ENCODE measurements at places on chromosomes 4 and X. TPM values are rescaled to one million over a fixed set of nuclear protein-coding genes. Genes with fewer than 3 reads are reported as not detected.

Gene FATE1
- not detected for total RNA-seq

- no peak for DNase-seq
These were observed 516.2 kb upstream of the GALNT7 start for GRCh38 chr4:172652369-172652768.

DNA sequence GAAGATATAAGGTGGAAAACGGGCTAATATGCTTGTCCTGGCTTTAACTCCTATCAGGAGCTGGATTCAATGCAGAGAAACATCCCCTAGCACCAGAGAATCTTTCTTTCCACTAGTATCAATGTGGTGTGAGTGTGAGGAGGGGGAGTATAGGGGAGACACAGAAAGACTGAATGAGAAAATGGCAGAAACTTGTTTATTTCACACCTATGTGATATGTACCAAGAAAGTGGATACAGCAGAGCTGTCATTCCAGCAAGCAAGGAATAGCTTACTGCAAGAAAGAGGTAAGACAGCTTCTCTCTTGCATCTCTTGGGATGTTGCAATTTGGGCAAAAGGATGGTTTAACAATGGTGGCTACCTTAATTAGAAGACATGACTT is 105.6 kb downstream of the LNX1 start:
- DNase-seq, result no peak

GRCh38 chrX:136577552-136577951 is 45.5 kb downstream of the VGLL1 start:
- peak; percentile 15 for DNase-seq

- no peak for DNase-seq
These were observed 69.8 kb downstream of the ZNF182 start for GRCh38 chrX:47933946-47934345.

Gene NMU
- 701 TPM for total RNA-seq

DNA sequence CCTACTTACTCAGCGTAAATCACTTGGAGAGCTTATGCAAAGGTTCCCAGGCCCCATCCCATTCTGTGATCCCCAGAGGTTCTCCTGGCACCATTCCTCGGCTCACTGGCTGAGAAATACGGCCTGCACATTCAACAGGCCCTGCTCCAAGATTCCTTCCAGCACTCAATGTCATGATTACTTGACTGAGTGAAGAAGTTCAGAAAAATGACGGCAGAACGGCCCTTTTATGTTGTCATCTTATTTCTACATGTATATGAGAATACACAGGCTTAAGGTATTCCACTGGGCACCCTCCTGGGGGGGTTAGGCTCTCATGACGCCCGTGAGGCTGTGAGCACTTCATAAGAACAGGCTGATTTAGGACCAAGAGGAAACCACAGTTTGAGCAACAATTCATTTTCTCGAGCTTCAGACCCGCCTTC is 190.6 kb downstream of the NSUN7 start:
- no peak for DNase-seq

Gene NWD2
- not detected for total RNA-seq

Gene CDKL5
- total RNA-seq, result 0.16 TPM

DNA sequence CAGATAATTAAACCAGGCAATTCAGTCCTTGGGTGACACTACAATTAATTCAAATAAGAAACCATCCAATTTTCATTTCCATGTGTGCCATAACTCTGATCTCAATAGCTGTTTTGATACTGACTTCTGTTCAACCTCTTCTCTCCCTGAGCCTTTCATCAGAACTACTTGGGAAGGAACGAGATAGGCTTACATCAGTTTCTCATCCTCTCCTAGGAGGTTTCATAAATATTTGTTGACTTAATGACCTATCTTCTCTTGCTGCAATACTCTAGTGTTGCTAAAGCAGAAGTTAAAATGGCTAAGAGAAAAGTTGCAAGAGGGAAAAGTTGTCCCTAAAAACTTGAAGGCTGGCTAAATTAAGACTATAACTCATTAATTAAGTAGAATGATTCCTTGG is 41.8 kb downstream of the PRKG2 start:
- DNase-seq, result no peak

DNA sequence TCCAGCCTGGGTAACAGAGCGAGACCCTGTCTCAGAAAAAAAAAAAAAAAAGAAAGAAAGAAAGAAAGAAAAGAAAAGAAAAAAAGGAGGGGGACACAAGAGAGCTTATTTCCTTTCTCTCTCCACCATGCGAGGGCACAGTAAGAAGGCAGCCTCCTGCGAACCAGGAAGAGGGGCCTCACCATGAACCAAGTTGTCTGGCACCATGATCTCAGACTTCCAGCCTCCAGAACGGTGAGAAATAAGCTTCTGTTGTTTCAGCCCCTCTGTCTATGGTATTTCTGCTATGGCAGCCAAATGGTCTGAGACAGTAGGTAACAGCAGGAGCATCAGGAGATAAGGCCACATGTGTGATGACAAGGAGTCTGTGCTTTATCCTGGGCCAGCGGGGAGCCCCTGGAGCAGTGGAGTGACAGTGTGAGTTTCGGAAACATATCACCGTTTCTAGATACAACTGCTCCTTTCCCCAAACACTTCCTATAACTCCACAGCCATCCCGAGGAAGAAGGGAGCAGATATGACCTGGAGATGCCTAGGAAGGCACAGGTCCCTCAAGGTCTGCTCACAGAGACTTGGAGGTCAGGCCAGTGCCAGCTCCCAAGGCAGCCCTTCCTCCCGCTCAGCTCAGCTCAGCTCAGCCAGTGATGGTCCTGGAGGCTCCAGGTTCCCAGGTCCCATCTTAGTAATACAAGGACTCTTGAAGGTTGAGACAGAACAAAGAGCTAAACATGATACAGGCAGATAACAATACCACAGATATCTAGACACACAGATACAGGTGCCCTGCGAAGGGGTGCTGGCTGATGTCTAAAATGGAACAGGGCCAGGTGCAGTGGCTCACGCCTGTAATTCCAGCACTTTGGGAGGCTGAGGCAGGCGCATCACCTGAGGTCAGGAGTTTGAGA is 17.7 kb downstream of the JAKMIP1 start:
- no peak for DNase-seq

Gene SLC49A3
- 0.29 TPM for total RNA-seq

Gene ZRSR2
- 6.3 TPM for total RNA-seq

DNA sequence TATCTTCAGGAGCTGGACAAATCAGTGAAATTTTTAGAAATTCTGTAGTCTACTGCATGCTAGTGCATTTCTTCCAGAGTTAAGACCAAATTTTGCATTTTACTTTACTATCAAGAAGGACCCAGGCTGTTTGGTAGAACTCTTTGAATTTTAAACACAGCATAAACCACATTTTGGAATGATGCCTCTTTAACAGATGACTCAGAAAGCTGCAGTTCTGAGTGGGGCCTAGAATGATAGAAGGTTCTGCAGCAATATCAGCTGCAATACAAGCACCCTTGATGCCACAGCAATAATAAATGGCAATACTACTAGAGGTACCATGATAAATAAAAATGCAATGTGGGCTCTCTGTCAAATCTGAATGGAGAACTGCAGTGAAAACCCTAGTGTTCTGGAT is 198.7 kb downstream of the TMA16 start:
- no peak for DNase-seq

DNA sequence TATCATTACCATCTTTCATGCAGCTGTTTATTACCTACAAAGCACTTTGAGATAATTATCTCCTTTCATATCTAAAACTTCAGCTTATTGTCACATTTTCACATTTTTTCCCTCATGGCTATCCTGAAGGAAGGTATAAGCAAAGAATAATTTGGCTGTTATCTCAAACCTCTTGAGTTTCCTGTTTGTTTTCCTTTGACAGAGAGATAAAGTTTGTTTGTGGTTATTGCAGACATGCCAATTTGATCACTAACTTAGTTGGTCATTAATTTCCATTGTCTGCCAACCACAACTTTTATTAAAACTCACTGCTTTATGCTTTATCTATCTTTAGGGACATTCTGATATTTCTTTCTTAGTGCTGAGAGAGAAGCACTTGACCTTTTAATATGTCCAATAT is 89.8 kb upstream of the SPANXB1 start:
- no peak for DNase-seq

Gene SPOCK3
- not detected for total RNA-seq

- no peak for DNase-seq
These were observed 76.2 kb upstream of the PLAC1 start for GRCh38 chrX:134734466-134734952.

GRCh38 chrX:120749141-120749846 is 119.4 kb upstream of the C1GALT1C1 start:
- DNase-seq, result no peak

DNA sequence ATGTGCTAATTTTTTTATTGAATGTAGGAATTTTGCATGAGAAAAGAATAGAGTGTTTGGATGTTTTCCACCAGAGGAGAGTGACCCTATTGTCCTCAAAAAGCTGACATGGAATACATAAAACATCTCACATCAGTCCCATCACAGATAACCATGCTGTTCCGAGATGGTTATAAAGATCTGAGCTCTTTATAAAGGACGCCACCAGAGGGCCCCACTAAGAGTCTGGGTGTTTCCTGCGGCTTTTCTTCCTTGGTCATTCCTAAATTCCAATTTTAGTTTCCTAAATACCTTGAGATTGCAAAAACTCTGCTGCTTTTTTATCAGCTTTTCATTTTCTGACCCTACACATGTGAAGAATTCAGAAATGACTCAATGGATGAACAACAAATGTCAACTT is 504.5 kb upstream of the FRG1 start:
- DNase-seq, result no peak

GRCh38 chr4:181416966-181417365 is 826.2 kb upstream of the TENM3 start:
- DNase-seq, result no peak

Gene ARHGAP6
- 55.0 TPM for total RNA-seq

GRCh38 chrX:13968198-13968597 is 61.5 kb downstream of the GEMIN8 start:
- no peak for DNase-seq

DNA sequence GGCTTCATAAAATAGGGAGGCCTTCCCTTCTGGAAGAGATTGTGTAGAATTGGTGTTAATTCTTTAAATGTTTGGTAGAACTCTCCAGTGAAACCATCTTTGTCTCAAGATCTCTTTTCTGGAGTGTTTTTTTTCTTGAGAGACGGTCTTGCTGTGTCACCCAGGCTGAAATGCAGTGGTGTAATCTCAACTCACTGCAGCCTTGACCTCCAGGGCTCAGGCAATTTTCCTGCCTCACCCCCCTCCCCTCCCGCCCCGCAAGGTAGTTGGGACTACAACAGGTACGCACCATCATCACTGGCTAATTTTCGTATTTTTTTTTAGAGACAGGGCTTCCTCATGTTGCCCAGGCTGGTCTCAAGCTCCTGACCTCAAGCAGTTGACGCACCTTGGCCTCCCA is 12.1 kb downstream of the SMS start:
- DNase-seq, result no peak

DNA sequence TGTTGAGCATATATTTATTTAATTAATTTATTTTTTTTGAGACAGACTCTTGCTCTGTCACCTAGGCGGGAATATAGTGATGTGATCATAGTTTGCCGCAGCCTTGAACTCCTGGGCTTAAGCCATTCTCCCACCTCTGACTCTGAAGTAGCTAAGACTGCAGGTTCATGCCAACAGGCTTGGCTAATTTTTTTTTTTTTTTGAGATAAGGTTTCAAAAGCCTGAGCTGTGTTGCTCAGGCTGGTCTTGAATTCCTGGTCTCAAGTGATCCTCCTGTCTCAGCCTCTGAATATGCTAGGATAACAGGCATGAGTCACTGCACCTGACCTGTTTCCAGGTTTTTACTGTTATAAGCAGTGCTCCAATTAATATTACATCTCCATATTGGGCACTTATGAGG is 4.8 kb downstream of the ADD1 start:
- peak; percentile 44 for DNase-seq

- DNase-seq, result no peak
These were observed 42.3 kb upstream of the ANK2 start for GRCh38 chr4:113007151-113007550.

Gene CFAP47
- total RNA-seq, result 0.22 TPM

Gene FRMPD4
- not detected for total RNA-seq

GRCh38 chr4:172974586-172974985 is 194.0 kb upstream of the GALNT7 start:
- DNase-seq, result no peak

Gene MGARP
- 0.35 TPM for total RNA-seq

Gene TENM3
- 0.02 TPM for total RNA-seq

Gene GATA1
- 291 TPM for total RNA-seq

DNA sequence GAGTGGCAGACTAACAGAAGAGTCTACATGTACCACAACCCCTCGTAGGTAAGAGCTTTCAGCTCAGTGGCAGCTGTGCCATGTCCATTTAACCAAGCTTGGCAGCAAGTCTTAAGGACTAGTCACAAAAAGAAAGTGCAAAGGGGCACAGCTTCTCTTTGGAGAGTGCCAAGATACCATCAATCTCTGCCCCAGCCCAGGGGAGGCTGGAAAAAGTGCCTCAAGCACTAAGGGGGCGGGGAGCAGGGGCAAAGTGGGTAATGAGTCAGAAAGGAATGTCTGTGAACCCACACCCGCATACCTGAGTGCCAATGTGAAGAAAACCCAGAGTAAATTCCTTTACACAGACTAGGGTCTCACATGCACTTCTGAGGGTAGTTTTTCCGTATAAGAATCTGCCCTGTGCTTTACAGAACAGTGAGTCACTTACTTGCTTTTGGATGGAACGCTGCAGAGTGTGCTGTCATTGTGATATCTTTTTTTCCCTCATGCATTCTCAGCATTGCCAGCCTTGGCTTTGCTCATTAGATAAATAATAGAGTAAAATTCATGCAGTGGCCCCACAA is 219.8 kb downstream of the ZNF674 start:
- no peak for DNase-seq

DNA sequence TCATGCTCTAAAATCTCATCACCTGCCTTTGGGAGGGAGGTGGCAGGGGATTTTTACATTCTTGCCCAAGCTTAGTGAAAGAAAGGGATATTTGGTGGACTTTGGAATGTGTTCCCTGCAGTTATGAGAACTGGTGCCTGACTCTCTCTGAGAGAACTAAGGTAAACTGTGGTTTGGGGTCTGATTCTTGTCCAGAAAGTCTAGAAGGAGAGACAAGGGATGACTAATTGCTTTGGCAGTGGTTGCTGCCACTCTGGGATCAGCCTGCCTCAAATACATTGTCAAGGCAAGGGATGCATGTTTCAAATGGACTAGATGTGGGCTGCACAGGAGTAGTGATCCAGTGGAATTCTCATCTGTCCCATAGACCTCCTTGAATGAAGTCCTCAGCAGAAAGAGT is 115.2 kb downstream of the DDIT4L start:
- no peak for DNase-seq

Gene DDX60
- total RNA-seq, result 0.13 TPM

GRCh38 chr4:1628892-1629698 is 55.0 kb downstream of the FAM53A start:
- DNase-seq, result peak; percentile 82

GRCh38 chr4:74437866-74438265 is 7.1 kb upstream of the AREG start:
- DNase-seq, result peak; percentile 31

Gene GPC4
- 0.16 TPM for total RNA-seq

- DNase-seq, result peak; percentile 44
These were observed 7.8 kb downstream of the YTHDC1 start for GRCh38 chr4:68342134-68342533.

- no peak for DNase-seq
These were observed 63.3 kb upstream of the ARX start for GRCh38 chrX:25079020-25079419.

Gene GAGE1
- 608 TPM for total RNA-seq

Data from K562 (cell line).